ENCODE measurements at places on chromosomes 3 and 15.

GRCh38 chr3:112633191-112633590, 7.8 kb downstream of the CCDC80 start:
- DNase-seq, result no peak

DNA sequence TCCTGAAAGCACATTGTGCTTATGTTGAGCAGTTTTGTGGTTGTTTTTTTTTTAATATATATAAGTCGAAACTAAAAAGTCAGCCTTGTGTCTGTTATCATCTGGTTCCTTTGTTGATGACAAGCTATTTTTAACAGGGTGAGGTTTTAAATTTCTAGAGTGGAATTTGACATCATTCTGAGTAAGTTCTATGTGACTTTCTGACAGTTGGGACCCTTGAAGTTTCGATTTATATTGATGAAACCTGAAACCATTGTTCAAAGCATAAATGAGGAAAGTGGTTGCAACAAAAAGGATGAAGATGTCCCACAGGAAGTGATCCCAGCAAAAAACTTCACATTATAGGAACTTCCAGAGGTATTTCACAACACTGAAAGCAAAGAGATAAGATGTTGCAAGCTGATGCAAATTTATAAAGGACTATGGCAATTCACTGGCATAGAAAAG, 94.0 kb downstream of the CYP19A1 start:
- DNase-seq, result peak; percentile 79

DNA sequence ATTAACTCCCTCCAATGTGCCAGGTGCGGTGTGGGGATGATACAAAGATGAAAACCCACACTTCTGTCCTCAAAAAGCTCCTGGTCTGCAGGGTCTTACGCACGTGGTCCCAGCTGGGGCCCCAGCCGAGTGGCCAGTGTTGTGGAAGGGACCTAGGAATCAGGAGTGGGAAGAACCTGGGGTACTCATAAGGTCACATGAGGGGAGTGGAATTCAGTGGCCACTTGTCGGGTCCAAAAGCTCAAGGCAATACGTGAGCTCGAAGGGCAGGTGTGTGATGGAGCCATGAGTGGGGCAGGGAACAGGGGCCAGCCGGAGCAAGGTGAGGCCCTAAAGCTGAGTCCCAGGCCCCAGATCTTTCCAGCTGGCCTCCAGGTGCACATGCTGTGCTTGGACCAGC, 260.0 kb upstream of the LYSMD4 start:
- DNase-seq, result no peak

DNA sequence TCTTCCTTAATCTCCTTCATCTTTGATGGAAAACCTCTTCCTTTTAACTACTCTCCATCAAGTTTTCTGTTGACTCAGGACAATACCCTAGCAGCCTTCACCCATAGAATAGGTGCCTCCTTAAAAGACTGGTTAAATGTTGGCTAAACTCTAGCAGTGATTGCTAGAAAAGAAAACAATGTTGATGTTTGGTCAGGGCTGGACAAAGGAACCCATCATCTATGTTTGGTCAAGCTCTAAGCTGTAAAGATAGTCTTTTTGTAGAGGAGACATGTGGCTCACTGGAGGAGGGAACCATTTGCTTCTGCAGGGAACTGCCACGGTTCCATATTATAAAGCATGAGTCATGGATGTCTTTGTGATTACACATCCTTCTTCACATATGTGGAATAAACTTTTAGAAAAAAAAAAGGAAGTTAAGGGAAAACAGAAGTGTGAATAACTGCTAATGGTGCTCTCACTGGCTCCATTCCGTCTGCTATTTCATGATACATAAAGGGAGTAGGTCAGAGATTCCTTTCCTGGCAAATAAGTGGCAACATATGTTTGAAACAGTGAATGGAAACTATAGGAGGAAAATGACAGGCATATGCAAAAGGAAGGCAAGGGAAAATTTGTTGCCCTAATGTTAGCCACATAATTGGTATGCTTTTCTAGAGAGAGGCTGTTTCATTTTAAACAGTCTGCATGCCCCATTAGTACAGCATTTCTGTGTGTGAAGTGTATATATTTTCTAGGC, 78.2 kb downstream of the CMSS1 start:
- DNase-seq, result peak; percentile 98

- no peak for DNase-seq
Observed at GRCh38 chr3:29637068-29637467, 356.2 kb downstream of the RBMS3 start.

DNA sequence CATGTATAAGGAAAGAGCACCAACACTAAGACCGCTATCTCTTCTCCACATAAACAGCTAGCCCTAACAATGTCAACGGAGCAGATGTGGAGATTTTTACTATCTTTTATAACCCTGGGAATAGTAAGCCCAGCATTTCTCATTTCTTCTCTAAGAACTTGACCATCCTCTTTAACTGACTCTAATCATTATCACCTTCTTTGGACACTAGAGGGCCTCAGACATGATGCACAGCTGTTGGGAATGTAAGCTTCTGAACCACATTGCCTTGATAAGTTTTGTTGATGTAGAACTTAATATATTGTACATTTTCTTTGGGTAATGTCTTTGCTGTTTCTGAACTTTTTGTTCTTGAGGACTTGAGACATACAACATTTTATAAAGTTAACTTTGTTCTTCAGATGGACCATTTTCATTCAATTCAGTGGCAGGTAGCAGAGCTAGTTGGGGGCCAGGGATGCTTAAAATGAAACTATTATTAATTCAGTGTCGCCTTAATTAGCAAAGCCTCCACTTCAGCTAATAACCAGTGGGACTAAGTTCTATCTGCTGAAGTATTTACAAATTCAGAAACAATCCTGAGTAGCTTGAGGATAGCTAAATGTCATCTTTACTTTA, 9.6 kb upstream of the TAGLN3 start:
- peak; percentile 66 for DNase-seq

- no peak for DNase-seq
Observed at GRCh38 chr15:40908095-40908494, 13.8 kb downstream of the VPS18 start.

- peak; percentile 80 for DNase-seq
Observed at GRCh38 chr3:128095222-128095703, 28.3 kb downstream of the RUVBL1 start.

DNA sequence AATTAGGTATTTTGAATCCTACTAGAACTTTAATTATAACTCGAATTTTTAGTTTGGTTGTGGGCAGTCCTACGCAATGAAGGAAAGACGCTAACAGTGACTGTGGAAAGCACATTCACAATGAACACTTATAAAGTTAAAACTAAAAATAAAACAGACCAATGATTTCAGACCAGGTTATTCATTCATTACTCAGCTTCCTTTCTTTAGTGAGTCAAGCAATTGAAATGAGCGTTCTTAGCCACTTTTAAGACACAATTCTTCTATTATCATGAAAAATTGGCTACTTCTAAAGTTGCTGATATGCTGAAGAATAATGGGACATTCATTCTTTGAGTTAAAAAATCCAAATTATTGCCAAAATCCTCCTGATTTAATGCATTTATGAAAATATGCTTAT, 66.0 kb upstream of the CMSS1 start:
- DNase-seq, result peak; percentile 88

- peak; percentile 7 for DNase-seq
Observed at GRCh38 chr3:58837856-58838255, 171.3 kb upstream of the FAM3D start.

GRCh38 chr3:65851827-65852226, 186.9 kb downstream of the MAGI1 start:
- peak; percentile 92 for DNase-seq

- no peak for DNase-seq
Observed at GRCh38 chr3:171849617-171850319, 6.6 kb downstream of the TMEM212 start.

- peak; percentile 26 for DNase-seq
Observed at GRCh38 chr3:122676759-122677158, 3.9 kb upstream of the PARP14 start.

DNA sequence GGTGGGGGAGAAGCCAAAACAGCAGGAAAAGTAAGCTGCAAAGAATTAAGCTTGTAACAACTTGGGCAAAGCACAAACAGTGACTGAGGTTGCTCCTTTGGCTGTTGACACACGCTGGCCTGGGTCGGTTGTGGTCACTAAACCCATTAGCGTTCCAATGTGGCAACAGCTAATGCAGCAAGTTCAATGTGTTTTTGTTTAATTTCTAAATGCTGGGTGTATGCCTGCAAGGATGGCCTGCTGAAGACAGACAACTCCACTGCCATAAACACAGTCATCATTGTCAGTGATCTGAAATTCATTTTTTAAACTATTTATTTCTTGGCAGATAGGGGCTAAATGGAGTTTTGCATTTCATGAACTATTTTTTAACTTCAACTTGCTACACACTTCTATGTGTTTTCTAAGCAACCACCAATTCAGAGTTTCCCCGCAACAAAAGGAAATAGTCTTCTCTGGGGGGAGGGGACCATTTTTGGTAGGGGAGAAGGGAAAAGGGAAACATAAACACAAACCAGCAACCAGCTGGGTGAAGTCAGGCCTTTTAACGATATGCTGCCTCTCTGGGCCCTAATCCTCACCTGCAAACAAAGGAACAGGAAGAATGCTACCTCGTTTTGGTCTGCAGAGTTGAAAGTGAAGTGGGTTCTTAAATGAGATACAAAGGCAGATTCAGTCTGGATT, 34.8 kb upstream of the WNT5A start:
- DNase-seq, result peak; percentile 88

GRCh38 chr3:84965141-84965540, 6.4 kb downstream of the CADM2 start:
- DNase-seq, result peak; percentile 11

DNA sequence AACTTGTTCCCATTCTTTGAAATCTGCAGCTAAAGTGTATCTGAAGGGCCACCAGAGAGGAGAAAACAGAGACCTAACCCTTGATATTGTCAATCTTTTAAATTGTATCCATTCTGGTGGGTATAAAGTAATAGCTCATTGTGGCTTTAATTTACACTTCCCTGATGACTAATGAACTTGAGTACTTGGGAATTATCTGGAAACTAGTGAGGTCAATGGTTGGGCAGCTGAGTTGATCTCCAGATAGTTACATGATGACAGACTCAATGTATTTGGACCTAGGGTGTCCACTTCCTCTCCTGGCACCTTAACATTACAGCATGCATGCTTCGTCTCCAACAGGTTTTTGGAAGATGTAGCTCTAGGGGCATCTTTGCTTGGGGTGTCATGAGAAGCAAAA, 195.2 kb downstream of the PDCD6IP start:
- peak; percentile 21 for DNase-seq

DNA sequence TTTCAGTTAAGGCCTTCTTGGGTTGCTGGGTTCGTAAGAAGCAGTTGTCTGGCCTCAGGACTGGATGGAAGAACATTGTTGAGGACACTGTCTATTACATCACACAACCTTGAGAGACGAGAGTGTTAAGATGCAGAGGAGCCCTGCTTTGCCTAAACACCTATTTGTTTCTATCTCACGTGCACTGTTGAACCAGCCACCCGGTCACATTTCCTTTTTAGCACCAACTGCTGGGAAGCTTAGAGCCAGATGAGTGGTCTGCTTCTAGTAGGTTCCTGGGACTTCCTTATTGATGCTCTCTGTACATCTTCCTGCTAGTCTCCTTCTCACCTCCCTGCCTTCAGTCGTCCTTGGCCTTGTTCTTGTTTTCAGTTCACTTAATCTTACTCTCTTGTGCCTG, 22.3 kb downstream of the CAND2 start:
- DNase-seq, result no peak

DNA sequence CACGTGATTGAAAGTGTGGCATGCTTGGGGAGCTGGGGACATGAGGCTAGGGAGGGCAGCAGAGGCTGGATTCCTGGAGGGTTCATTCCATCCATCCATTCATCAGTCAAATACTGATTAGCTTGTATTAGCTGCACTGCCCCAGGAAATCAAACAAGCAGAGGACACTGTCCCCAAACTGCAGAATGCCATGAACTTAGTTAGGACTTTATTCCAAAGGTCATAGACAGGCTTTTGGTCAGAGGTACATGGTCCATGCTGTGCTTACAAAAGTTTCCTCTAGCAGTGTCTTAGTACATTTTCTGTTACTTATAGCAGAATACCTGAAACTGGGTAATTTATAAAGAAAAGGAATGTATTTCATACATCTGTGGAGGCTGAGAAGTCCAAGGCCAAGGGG, 47.7 kb downstream of the LMCD1 start:
- no peak for DNase-seq

GRCh38 chr3:14891135-14892132, 55.9 kb upstream of the NR2C2 start:
- DNase-seq, result no peak

DNA sequence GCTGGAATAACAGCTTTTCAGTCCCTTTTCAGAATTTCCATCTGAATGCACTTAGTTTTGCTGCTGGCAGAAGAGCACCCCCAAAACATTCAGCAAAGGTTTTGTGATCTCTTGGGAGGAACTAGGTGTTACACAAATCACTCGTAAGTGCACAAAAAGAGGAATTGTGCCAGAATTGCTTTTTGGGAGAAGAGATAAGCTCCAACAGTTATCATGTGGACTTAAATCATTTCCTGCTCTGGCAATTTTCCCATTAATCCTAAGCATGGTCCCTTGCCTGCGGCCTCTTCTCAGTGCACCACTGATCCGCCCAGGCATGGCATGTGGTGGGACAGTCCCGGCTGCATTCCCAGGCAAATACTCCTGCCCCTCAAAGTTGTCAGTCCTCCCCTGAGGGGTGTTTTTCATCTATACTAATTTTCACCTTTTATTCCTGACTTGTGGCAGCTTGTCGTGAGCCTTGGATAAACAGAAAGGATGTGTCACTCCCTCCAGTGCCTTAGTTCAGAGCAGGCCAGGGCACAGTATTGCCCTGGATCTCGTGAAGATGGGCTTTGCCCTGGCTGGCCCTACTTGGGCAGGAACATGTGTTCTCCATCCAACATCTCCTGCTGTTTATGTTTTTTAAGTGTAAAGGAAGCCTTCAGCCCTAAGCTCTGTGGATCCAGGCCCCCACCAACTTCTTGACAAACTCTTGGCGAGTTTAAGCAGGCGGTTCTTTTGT, 44.6 kb upstream of the VILL start:
- DNase-seq, result peak; percentile 54

GRCh38 chr3:13770170-13771169, 109.4 kb downstream of the WNT7A start:
- no peak for DNase-seq

DNA sequence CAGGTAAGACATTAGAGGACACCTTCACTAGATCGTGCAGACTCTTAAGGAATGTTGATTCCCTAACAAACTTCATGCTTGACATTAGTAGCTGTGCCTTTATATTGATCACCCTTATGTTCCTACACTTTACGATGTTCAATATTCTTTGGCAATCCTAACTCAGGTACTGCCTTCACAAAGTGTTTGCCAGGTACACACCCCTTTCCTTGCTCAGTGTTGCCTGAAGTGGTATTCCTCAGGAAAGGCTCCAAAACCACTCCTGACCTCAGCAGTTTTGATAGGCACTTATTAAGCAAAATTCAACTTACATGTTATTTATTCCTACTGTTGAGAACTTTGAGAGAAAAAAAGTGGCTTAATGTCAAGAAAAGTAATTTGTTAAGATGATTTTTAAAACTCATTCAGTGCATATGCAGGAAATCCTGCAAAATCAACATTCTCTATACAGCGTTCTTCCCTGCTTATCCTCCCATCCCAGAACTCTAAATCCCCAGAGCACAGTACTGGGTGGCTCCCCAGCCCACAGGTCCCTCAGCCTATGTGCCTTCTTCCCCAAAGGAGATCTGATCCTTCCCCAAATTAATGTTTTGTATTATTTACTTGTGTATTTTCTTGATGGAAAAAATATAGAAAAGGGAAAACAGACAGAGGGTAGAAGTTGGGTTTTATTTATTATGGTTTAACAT, 260.7 kb downstream of the MECOM start:
- DNase-seq, result no peak

Measured in fibroblast of upper back skin (primary cell).